Aorta (tissue), 5 donors: ENCODE measurements at places on chromosomes 5 and 9. TPM values are rescaled to one million over a fixed set of nuclear protein-coding genes. Genes with fewer than 3 reads are reported as not detected.

Gene SV2C
- total RNA-seq = not detected

Gene TRIM32
- total RNA-seq = 25.5 TPM

Gene FAM221B
- total RNA-seq = not detected

Gene HTR1A
- total RNA-seq = not detected

Gene SUB1
- total RNA-seq = 192 TPM

Gene SLC6A19
- total RNA-seq = 0.12 TPM

Gene LCN15
- total RNA-seq = not detected

Gene OR1Q1
- total RNA-seq = not detected

Gene C8G
- total RNA-seq = 0.90 TPM

Gene FBP2
- not detected for total RNA-seq

Gene TYRP1
- total RNA-seq = 1.1 TPM

Gene PCDHGB4
- total RNA-seq = 7.3 TPM

Gene CHSY3
- total RNA-seq = 19.5 TPM

Gene IL31RA
- total RNA-seq = 3.7 TPM

Gene ANKDD1B
- total RNA-seq = 2.1 TPM

Gene TAS2R1
- total RNA-seq = not detected

Gene APC
- 49.8 TPM for total RNA-seq
